Stimulated activated CD4-positive, alpha-beta T cell treated with anti-CD3 and anti-CD28 coated beads, Interleukin-1b, Interleukin-23, amount 100 ng/mL, for 1 hour (primary cell): ENCODE measurements at places on chromosomes 7 and 10.

DNA sequence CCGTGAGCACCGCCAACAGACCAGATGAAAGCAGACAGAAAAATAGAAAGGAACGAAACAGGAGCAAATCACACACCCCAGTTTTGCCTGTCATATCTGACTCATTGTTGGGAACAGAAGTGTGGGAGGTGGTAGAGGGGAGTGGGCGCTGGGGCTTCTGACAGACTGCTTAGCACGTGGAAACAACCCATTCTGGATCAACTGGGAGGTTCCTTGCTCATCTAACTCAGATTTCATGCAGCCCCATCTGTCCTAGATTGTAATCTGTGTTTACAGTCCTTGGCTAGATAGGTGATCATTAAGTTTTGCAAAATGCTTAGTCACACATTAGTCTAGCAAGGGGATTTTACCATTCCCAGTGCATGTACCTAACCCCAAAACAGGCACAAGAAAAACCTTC, 154.1 kb downstream of the NRP1 start:
- no peak for DNase-seq

GRCh38 chr7:47327346-47327697, 254.6 kb downstream of the TNS3 start:
- DNase-seq, result no peak

- DNase-seq, result no peak
These were observed 21.3 kb upstream of the FXYD4 start for GRCh38 chr10:43350156-43350555.

GRCh38 chr7:126449611-126450268, 803.0 kb downstream of the GRM8 start:
- DNase-seq, result no peak

GRCh38 chr7:96310110-96310509, 11.8 kb downstream of the SLC25A13 start:
- no peak for DNase-seq

- DNase-seq, result no peak
These were observed 304.7 kb upstream of the AOAH start for GRCh38 chr7:37028909-37029440.
